ENCODE measurements at places on chromosomes 16 and 17. TPM values are rescaled to one million over a fixed set of nuclear protein-coding genes. Genes with fewer than 3 reads are reported as not detected.
A peak's percentile ranks its signal among the peaks of the same experiment; 100 is the strongest.

Gene HBA2
- total RNA-seq, result not detected

Gene GPT2
- 52.8 TPM for total RNA-seq

Gene HYDIN
- total RNA-seq, result 31.0 TPM

Gene ITGA2B
- total RNA-seq, result 5.7 TPM

DNA sequence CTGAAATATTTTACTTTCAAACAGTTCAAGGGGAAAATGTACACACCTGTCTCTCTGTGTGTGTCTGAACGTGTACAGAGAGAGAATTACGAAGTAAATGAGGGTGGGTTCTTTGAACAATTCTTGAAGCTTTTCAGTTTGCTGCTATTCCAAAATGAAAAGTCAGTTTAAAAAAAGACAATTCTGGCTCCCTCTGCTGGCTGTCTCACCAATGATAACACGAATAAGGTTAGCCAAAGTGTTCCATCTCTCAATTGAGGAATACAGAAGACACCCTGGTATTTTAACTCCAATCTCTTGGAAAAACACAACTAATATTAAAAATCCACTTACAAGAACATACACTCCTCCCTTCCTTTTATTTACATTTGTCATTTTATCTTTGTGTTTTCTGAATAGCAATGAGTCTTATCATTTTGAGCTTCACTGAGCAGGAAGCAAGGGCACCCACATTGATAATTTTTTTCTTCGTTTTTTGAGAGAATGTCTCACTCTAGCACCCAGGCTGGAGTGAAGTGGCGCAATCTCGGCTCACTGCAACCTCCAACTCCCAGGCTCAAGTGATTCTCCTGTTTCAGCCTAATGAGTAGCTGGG is 20.5 kb downstream of the EFTUD2 start:
- H3K36me3 ChIP-seq, result peaks cover 38% of the 10 kb centered on the region
- H3K27ac ChIP-seq, result no peak overlapping the region
- DNase-seq, result no peak

DNA sequence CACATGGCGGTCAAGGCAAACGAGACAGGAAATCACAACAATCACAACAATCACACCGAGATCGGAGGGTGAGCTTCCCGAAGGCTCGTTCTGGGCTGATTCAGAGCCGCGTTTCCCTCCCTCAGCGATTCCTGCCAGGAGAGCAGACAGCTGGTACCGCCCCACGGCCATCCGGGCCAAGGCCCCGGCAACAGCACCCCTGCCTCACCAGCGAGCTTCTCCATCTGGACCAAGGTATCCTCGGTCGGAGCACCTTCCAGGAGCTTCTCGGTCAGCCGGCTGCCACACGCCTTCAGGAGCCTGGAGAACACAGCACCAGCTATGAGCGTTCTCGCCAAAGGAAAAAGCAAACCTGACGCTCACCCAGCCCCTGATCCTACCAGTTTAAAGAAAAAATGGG is 15.2 kb upstream of the PLD6 start:
- H3K27ac ChIP-seq, result no peak overlapping the region
- DNase-seq, result no peak
- no peaks in the 10 kb centered on the region for H3K27me3 ChIP-seq
- no peaks in the 10 kb centered on the region for H3K4me1 ChIP-seq

DNA sequence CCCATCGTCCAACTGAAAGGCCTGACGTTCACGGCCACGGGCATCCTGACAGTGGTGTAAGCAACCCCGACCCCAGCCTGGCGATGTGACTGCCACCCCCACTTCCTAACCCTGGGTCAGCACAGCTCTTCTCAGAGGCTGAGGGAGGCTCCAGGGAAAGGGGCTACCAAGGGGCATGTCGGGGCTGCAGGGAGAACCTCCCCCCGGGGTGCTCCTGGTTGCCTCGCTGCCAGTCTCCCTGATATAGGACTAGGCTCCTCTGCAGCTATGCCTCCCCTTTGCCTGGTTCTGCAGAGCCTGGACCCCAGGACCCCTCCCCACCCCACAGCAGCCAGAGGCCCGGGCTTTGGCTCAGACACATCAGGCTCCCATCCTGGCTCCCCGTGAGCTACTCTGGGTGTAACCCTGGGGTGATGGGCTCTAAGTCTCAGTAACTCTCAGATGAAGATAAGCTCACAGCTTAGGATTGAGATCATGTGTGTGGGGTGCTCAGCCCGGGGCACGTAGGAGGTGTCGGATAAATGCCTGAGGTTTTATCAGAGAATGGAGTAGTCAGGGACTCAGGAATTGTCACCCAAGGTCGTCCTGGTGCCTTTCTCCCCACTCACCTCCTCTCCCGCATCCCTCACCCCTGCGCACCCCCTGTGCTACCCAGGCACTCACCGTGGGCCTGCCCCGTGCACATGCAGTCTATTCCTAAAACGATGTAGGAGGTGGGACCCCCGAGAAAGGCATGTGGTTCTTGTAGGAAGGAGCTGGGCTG is 10.6 kb downstream of the ITGAD start:
- DNase-seq, result no peak
- H3K4me3 ChIP-seq, result peak overlapping the region; percentile 88
- no peaks in the 10 kb centered on the region for H3K36me3 ChIP-seq
- no peaks in the 10 kb centered on the region for H3K27me3 ChIP-seq
- H3K27ac ChIP-seq, result 0 out of 2 replicates have a peak overlapping the region, but pooled peaks have one; percentile 13

- no peaks in the 10 kb centered on the region for H3K27me3 ChIP-seq
- H3K27ac ChIP-seq, result peak overlapping the region; percentile 97
- peaks cover 11% of the 10 kb centered on the region for H3K36me3 ChIP-seq
- H3K4me3 ChIP-seq, result peak overlapping the region; percentile 76
- peak; percentile 98 for DNase-seq
Measured at GRCh38 chr16:3020604-3021448, 658 bp downstream of the TNFRSF12A start.

DNA sequence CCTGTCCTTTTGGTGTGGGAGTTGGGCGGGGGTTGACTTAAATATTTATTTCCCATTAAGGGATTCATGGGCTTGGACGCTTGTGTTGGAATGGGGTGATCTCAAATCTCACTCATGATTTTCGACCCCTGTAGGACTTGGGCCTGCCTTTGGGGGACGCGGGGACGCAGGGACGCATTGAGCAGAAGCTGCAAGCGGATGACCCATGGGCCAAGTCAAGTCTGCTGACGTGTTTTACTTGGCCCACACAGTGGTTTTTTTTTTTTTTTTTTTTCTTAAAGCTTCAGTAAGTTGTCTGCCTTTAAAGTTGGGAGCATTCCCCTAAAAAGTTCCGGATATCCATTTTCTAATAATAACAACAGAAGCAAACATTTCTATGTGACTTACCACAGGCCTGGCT is 28.9 kb downstream of the CMIP start:
- DNase-seq, result no peak
- H3K36me3 ChIP-seq, result 0 out of 2 replicates have a peak, but pooled peaks cover 6% of the 10 kb centered on the region
- H3K27me3 ChIP-seq, result no peaks in the 10 kb centered on the region
- H3K4me1 ChIP-seq, result no peaks in the 10 kb centered on the region
